ENCODE measurements at places on chromosomes 4 and X. TPM values are rescaled to one million over a fixed set of nuclear protein-coding genes. Genes with fewer than 3 reads are reported as not detected.

The LONRF3 gene
- 4.9 TPM for total RNA-seq

The DIAPH2 gene
- total RNA-seq, result 11.4 TPM

The SORBS2 gene
- total RNA-seq, result not detected

The PPP4R3C gene
- total RNA-seq, result not detected

The FATE1 gene
- not detected for total RNA-seq

DNA sequence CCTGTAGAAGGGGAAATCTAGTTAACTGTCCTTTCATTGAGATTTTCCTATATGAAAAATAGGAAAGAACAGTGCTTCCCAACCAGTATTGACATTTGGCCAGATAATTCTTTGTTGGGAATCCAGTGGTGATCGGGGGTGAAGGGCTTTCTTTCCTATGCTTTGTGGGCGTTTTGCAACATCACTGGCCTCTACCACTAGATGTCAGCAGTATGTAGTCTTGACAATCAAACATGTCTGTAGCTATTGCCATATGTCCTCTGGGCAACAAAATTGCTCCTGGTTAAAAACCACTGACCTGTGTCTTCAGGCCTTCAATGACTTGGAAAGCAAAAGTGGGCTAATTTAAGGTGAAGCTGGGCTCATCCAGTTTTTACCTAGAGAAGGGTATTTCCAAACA lies 658.5 kb downstream of the DACH2 start:
- no peak for DNase-seq

DNA sequence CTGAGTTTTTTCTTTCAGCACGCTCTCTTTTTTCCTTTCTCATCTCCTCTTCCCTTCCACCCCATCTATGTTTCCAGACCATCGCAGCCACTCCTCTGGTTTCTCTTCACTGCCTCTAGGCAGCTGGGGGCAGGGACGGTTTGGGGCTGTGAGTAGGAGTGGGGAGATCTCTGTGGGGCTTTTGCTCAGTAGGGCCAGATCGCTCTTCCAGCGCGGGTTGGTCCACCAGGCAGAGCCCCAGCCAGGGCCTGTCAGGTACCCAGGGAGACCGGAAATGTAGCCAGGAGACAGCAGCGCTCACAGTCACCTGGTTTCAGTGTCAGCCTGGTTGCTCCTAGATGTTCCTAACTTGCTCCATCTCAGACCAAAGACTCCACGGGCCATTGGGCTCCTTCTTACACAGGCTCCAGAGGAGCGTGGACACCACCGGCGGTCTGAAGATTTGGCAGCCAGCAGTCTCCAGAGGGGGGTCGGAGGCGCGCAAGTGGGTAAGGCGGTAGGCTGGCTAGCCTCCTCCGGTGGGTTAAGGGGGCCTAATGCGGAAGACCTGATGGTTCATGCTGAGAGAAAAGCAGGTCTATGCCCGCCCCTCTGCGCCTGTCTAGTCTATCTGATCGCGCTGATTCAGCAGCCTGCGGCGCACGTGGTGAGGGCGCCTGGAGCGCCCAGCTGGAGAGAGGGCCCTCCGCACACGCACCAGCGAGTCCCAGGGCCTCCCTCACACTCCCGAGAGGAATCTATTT lies 1.8 kb downstream of the FGF5 start:
- no peak for DNase-seq

DNA sequence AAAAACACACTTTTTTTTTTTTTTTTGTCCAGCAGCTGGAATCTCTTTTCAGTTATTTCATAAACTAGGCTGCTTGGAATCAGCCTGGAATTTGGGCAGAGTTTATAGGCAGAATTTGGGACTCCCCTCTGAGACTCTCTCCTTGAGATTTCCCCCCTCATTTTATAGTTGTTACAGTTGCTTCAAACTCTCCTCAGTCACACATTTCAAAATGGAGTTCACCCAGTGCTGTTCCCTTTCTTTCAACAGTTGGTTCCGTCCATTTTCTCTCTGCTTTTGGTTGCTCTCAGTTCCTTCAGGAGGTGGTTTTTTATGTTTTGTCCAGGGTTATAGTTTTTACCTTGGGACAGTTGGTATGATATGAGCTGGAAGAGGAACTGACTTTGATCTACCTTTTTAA lies 27.5 kb downstream of the NSD2 start:
- DNase-seq, result no peak

DNA sequence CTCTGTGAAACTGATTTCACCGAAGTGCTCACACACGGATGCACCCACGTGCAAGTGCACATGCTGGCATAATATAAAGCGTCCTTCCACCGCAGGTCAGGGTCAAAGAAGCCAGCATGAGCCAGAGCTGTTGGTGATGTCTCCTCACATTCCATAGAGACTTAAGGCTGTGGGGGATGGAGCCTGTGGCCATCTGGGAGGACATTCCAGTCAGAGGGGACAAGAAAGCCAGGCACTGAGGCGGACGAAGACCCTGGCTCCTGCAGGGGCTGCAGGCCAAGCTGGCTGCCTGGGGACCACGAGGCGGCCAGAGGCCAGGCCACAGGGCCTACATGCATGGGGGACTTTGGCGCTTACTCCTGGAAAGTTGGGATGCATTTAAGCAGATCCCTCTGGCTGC lies 7.7 kb downstream of the RNF212 start:
- DNase-seq, result no peak

GRCh38 chr4:112288455-112288854 lies 2.8 kb upstream of the TIFA start:
- DNase-seq, result no peak

GRCh38 chr4:173478913-173479283 lies 51.1 kb downstream of the HAND2 start:
- DNase-seq, result no peak
